ENCODE measurements at places on chromosomes 3 and 15. TPM values are rescaled to one million over a fixed set of nuclear protein-coding genes. Genes with fewer than 3 reads are reported as not detected.

GRCh38 chr3:19891740-19892139 lies 42.3 kb downstream of the EFHB start:
- H3K27me3 ChIP-seq = no peaks in the 10 kb centered on the region
- H3K27ac ChIP-seq = no peak overlapping the region
- no peak for DNase-seq
- H3K4me3 ChIP-seq = no peak overlapping the region

GRCh38 chr15:89399238-89400115 lies 64.9 kb upstream of the POLG start:
- peak; percentile 71 for DNase-seq
- H3K4me1 ChIP-seq = peaks cover 17% of the 10 kb centered on the region
- H3K27me3 ChIP-seq = peaks cover 72% of the 10 kb centered on the region
- peak overlapping the region; percentile 56 for H3K27ac ChIP-seq

DNA sequence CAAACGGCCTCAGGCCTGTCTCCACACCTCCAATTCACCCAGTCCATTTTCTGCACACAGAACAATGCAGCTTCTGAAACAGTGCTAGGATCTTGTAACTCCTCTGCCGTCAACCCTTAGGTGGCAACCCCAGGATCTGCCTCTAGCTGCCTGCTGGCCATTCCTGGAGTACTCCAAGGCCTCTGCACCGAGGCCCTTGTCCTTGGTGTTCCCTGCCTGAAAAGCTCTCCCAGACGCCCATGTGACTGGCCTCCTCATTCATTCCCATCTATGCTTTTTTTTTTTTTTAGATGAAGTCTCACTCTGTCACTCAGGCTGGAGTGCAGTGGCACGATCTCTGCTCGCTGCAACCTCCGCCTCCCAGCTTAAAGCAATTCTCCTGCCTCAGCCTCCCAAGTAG lies 18.3 kb downstream of the RAB43 start:
- no peaks in the 10 kb centered on the region for H3K27me3 ChIP-seq
- H3K36me3 ChIP-seq = peaks cover 6% of the 10 kb centered on the region
- no peak for DNase-seq
- H3K4me3 ChIP-seq = no peak overlapping the region
- H3K4me1 ChIP-seq = peaks cover 25% of the 10 kb centered on the region

DNA sequence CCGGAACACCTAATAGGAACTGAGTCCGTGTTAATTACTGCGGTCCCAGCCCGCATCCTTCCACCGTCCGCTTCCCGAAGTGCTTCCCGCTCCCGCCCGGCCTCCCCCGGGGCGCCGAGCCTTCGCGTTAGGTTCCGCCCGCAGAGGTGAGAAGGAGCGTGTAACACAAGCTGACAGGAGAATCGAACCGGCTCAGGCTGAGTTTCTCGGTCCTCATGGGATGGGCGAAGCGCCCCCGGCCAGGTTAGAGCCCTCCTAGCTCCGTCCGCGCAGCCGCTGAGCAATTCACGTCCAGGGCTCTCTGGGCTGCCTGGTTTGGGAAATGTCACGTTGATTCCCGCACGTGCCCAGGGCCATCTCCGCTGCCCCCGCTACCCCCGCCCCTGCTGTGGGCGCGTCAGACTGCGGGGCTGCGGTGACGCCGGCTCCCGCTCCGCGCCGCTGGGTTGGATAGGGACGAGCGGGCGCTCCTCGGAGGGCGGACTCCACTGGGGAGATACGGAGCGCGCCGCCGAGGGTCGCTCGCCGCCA lies 954 bp downstream of the CLDN11 start:
- peaks cover 3% of the 10 kb centered on the region for H3K36me3 ChIP-seq
- H3K4me1 ChIP-seq = peaks cover 8% of the 10 kb centered on the region
- H3K27me3 ChIP-seq = peaks cover 50% of the 10 kb centered on the region
- no peak overlapping the region for H3K27ac ChIP-seq
- DNase-seq = no peak
- H3K4me3 ChIP-seq = no peak overlapping the region

- no peaks in the 10 kb centered on the region for H3K27me3 ChIP-seq
- H3K36me3 ChIP-seq = peaks cover 7% of the 10 kb centered on the region
- H3K4me3 ChIP-seq = no peak overlapping the region
- H3K4me1 ChIP-seq = peaks cover 62% of the 10 kb centered on the region
Measured at GRCh38 chr15:85540085-85540797, 159.8 kb downstream of the AKAP13 start.

DNA sequence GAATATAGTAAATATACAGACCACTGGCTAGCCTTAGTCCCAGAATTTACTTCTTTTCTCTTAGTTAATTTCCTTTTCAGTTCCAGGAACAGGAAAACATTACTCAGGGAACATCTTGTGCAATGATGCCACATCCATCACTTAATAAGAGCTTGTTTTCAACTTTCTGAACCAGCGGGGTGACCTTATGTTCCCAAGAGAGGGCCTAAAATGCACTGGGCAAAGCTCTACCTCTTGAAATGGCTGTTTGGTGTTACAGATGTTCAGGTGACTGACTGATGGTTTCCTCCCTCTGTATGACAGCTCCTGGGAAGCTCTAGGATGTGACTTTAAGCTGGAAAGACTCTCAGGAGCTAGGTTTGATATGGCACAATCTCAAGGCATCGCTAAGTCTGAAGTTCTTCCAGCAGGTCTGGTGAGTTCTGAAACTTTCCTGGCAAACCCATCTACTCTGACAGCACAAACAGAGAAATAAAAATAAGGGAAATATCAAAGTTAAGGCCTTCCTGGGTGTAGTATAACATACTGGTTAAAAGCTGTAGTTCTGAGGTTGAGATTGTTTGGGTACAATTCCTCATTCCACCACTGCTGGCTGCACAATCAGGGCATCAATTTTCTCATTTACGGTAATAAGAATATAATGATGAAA lies 98.6 kb downstream of the ZIC1 start:
- DNase-seq = no peak
- H3K4me1 ChIP-seq = no peaks in the 10 kb centered on the region
- no peaks in the 10 kb centered on the region for H3K36me3 ChIP-seq
- no peak overlapping the region for H3K27ac ChIP-seq

Gene SCAANT1
- total RNA-seq = 1.3 TPM

Gene SENP8
- total RNA-seq = 1.4 TPM
